ENCODE measurements at places on chromosomes 2 and 18.

- no peak for DNase-seq
These were observed 310.3 kb upstream of the CYP26B1 start for GRCh38 chr2:72457801-72458516.

DNA sequence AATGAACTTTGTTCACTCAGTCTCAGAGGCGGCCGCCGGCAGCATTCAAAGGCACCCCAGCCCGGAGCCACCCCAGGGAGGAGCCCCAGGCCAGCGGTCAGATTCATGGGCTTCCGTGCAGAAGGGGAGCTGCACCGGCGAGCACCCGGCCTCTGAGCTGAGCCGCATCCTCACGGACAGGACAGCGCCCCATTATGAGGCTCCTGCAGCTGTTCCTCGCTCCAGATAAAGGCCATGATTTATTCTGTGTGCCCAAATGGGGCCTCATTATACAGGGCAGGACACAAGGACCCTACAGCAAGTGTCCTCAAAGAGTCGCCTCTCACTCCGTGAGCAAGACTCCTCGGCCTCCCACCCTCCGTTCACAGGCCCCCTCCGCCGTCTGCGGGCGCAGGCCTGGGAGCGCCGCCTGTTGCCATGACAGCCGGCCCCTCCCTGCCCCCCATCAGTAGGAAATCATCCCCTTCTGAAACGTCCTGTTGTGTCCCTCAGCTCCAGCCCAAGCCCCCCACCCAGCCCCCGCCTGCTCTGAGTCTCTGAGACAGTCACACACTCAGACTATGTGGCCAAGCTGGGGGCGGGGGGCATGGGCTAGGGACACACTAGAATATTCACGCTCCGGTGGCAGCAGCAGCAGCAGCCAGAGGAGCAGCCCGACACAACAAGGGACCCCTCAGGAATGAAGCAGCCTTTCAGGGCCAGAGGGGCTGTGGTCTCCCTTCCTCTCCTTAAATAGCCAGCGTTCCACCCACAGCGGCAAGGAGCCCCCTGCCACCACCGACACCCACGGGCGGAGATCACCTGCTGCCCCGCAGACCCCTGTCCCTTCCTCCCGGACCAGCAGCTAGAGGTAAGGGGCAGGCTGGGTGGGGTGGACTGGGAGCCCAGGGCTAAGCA, at the start of gene GPR17:
Gene GPR17, plus strand, starts transcription at position 759 of the 897 bp plus-strand sequence. CDS start 4,583 bp downstream, outside the sequence.
- DNase-seq: no peak

- DNase-seq: no peak
These were observed 613.9 kb downstream of the IRS1 start for GRCh38 chr2:226185616-226186211.

DNA sequence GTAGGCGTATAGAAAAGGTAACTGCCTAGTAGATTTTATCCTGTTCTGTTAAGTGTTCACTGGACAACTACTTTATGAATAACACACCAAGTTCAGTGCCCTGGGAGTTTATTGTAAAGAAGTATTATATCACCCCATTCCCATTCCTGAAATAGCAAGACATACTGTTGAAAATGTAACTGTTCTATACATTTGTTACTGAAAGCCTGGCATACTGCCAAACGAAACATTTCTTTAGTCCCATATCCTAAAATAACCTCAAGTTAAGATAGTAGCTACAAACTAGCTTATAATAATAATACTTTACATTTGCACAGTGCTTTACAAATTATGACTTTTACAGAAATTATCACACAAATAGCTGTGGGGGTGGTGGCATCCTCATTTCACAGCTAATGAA, 25.1 kb downstream of the SPDYA start:
- DNase-seq: no peak

GRCh38 chr2:10844097-10844496, 31.5 kb upstream of the PDIA6 start:
- no peak for DNase-seq

DNA sequence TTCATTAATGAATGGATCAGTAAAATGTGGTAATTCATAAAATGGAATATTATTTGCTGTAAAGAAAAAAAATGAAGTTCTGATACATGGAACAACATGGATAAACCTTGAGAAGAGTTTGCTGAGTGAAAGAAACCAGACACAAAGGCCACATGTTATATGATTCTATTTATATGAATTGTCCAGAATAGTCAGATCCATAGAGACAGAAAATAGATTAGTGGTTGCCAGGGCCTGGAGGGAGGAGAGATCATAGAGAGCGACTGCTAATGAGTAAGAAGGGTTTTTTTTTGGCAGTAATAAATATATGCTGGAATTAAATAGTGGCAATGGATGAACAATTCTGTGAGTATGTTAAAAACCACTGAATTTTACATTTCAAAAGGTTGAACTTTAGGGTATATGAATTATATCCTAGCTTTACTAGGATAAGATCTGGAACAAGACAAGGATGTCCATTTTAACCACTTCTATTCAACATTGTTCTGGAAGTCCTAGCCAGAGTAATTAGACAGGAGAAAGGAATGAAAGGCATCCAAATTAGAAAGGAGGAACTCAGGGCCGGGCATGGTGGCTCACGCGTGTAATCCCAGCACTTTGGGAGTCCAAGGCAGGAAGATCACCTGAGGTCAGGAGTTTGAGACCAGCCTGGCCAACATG, 48.8 kb downstream of the MAPRE2 start:
- no peak for DNase-seq

DNA sequence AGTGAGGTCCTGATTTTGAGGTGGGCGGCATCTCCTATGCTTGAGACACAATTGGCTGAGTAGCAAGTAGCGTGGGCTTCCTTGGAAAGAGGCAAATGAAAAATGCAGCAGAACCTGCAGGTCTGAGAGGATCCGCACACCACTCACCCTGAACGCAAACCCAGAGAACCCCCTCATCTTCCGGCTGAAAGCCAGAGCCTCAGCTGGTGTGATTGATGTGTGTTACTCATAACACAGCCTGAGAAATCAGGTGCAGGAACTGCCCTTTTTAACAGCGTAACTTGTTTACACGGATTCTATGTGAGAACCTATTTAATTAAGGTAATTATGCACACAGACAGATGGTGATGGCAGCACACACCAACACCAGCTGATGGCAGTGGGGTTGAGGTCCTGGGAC, 123.4 kb downstream of the MRO start:
- DNase-seq: no peak

DNA sequence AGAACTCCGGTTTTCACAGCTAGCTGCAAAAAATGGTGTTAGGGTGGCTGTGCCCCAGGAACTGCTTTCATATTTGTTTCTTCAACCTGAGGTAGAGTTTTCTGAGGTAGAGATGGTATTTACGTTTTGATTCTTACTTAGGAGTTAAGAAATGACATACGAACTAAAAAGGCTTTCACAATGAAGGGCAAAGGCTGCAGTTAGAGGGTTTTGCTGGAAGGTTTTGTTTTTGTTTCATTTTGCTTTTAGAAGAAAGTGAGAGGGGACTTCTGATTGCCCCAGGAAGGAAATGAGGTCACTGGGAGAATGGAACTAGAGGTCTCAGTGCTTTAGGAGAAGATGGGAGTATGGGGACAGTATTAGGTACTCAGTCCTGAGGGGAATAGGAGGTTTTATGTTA, 15.5 kb downstream of the CDCA7 start:
- no peak for DNase-seq

GRCh38 chr2:84958135-84959059, 12.6 kb upstream of the KCMF1 start:
- DNase-seq: no peak

GRCh38 chr2:2012505-2012904, 268.2 kb upstream of the PXDN start:
- DNase-seq: no peak

DNA sequence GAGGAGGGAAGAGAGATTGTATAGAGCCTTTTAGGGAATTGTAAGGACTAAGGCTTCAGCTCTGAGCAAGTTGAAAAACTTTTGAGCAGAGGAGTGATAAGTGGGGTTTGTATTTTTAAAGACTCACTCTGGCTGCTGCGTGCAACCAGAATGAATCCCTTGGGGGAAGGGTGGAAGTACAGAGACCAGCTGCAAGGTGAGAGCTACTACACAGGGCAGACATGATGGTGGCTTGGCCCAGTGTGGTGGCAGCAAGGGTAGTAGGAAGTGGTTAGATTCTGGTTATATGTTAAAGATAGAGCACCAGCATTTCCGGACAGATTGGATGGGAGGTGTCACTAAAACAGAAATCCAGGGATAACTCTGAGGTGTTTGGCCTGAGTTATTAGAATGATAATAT, 10.1 kb upstream of the SESTD1 start:
- no peak for DNase-seq

DNA sequence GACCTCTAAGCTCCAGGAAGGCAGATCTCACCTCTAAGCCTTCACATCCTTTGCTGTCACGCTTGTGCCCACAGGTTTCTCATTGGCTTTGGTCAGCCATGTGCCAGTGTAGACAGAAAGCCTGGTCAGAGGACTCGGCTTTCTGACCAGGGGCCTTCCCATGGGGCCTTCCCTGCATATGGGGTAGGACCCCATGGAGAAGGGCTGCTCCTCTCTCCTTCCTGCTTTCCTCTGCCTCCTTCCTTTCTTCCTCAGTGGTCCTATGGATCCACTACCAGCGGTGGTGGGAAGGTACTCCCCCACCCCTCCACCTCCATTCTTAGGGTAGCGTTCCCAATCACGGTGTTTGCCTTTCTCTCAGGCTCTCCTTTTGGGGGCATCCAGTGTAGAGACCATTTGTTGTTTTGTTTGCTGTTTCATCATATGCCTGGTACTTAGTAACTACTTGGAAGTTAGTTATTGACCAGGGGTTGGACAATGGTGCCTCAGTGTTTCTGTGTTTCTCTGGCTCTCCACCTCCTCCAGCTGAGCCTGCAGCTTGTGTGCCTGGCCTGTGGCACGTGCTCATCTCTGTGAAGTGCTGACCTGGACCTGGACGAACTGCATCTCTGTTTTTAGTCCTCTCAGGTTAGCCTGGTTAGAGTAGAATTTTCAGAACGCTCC, 71.6 kb downstream of the ZNF407 start:
- no peak for DNase-seq

DNA sequence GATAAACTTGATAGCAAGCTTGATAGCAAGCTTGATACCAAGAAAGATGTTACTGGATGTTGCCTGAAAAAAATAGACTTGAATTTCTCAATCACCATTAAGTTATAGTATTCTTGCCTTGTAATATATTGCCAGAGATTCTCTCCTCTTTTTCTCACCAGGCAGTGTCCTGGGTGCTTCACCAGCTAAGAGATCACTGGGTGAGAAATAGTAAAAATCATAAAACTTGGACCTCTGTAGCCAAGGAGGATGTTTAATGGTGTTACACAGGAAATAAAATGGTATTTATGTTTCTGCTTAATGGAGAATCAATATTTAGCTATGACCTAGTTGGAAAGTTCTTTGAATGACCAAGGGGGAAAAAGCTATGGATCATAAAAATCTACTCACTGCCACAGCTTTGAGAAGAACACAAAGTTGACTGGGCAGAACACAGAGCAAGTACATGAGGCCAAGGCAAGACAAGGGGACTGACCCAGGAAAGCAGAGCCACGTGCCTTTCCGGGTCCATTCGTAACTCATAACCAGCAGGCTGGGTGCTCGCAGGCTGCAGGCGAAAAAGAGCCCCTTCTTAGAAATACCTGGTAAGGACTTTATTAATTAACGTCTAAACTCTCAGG, 129.4 kb upstream of the HNMT start:
- no peak for DNase-seq

GRCh38 chr2:80266231-80266630, 38.3 kb downstream of the LRRTM1 start:
- no peak for DNase-seq

DNA sequence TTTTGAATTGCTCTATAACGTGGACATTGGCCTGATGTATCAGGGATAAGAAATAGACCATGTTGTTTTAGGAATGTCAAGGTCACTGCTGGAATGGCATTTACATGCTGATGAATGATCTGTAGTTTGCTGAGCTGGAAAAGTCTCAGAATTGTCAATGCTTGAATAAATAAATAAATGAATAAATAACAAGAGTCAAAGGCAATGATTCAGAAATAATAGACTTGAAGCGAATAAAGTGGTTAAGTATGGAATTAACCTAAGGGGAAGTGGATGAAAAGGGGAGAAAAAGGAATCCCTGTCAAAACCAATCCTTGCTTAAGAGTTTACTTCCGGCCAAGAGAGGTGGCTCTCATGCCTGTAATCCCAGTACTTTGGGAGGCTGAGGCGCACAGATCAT, 1620.0 kb downstream of the SUCLG1 start:
- DNase-seq: no peak

DNA sequence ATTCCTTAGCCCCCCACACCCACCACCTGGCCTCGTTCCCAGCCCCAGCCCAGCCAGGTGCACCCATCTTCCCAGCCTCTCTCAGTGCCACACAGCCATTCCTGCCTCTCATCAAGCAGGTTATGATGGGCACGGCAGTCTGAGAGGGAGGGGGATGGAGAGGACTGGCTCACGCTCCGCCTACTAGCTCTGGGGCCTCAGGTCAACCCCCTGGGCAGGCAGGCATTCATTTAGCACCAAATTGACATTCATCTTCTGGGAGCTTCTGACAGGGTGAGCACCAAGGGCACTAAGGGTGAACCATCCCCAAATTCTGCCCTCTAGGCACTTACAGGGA, 66.2 kb upstream of the FOSL2 start:
- DNase-seq: no peak

DNA sequence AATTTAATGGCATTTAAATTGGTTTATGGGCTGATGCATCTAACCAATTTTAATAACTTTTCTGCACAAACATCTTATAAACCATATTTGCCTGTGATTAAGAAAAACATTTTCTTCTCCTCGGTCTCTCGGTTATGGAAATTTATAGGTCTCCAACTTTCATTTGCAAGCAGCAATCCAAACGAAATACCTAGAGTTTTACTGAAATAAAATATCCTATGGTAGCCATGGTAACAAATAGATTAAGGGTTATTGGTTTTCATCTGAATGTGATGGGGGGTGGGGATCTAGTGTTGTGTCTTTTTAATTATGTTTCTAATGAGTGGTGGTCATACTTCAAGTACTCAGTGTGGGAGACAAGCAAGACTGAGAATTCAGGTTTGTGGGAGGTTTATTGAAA, 2.9 kb downstream of the KLHL29 start:
- DNase-seq: no peak

- DNase-seq: no peak
These were observed 37.6 kb downstream of the C18orf63 start for GRCh38 chr18:74353169-74353775.

DNA sequence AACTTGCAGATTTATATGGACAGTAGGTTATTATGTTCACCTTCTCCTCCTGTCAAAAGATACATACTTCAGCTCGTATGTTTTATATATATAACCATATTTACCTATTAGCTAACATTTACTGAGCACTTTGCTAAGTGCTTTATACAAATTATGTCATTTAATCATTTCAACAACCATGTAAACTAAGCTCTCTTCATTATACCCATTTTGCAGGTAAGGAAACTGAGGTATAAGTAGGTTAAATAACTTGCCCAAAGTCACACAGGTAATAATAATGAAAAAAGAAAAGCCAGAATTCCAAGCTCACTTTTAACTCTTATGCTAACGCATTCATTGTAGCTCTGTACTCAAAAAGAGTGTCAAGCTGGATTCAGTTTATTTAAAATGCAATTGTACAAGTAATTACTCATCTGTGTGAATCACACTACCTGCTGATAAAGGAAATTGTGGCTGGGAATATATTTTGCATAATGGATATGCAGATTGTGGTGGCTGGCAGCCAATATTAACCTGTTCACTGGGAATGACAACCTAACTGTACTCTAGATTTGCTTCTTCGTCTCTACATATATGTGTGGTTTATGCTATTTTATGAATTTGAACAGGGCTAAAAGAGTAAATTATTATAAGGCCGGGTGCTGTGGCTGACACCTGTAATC, 20.6 kb downstream of the SLC16A14 start:
- no peak for DNase-seq

Measured in KG1 (cell line).